Activated CD4-positive, alpha-beta T cell treated with anti-CD3 and anti-CD28 coated beads, Interleukin-10, Interleukin-2, amounts not matched to agents 100 ng/mL and 50 ng/mL, durations not matched to agents 16 hours and 8 hours (primary cell): ENCODE measurements at places on chromosomes 7 and 10.

DNA sequence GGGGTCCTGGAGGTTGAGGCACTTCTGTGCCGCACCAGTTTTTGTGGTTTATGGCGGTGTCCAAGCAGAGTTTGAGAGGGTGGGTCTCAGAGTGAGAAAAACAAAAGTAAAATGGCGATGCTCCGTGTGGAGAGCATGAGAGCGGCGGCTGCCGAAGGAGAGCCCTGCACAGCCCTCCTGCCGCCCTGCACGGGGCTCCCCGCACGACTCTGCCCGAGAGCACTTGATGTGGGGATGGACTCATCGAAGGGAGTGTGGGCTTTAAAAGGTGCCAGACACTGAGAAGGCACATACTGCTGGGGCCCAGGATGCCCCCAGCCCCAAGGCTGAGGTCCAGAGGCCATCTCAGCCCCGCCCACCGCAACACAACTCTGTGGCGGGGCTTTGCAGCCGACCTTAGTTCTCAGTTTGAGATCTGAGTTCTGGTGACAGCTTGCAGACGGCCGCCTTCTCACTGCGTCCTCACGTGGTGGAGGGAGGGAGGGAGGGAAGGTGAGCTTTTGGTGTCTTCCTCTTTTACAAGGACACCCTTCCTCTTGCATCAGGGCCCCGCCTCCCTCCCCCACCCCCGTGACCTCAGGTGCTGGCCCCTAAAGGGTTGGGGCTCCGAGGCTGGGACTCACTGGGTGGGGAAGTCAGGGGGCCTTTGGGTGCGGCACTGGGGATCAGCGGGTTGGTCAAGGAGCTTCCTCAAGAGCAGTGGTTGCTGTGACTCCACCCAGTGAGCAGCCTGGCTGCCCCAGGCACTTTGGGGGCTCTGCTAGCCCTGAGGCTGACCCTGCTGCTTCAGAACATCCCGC lies 69.1 kb downstream of the NKX6-2 start:
- DNase-seq, result no peak

GRCh38 chr7:135215180-135215579 lies 3.9 kb upstream of the WDR91 start:
- DNase-seq, result no peak

DNA sequence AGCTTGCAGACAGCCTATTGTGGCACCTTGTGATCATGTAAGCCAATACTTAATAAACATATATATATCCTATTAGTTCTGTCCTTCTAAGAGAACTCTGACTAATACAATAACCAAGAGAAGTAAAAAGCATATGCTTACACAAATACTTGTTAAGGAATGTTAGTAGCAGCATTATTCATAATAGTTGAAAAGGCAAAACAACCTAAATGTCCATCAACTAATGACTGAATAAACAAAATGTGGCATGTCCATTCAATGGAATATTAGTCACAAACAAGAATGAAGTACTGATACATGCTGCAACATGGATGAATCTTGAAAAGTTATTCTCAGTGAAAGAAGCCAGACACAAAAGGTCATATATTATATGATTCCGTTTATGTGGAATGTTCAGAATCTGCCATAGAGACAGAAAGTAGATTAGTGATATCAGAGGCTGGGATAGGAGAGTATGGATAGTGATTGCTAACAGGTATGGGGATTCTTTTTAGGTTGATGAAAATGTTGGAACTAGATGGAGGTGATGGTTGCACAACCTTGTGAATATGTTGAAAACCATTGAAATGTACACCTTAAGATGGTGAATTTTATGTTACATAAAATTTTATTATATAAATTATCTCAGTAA lies 112.5 kb upstream of the UNC5B start:
- DNase-seq, result no peak

- no peak for DNase-seq
These were observed 44.9 kb downstream of the DLG5 start for GRCh38 chr10:77881636-77882035.

GRCh38 chr10:73054286-73054685 lies 42.4 kb downstream of the P4HA1 start:
- no peak for DNase-seq

DNA sequence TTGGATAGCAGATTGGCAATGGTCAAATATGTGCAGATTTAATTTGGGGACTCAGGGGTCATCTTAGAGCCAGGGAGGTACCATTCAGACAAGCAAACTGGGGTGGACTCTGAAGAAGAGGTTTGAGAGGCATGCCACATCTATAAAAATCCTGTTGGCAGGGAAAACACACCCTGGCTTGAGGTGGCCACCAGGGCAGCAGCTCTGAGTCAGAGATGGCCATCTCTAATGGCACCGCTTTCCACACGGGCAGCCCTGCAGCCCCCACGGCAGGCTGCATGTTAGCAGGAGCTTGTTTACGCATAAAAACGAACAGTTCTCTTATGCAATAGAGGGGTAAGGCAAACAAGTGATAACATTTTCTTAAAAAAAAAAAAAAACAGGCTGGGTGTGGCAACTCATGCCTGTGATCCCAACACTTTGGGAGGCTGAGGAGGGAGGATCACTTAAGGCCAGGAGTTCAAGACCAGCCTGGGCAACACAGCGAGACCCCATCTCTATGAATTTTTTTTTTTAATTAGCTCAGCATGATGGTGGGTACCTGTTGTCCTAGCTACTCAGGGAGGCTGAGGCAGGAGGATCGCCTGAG lies 14.9 kb downstream of the DLG5 start:
- DNase-seq, result no peak

- DNase-seq, result no peak
These were observed 38.1 kb downstream of the COL1A2 start for GRCh38 chr7:94432817-94433216.

DNA sequence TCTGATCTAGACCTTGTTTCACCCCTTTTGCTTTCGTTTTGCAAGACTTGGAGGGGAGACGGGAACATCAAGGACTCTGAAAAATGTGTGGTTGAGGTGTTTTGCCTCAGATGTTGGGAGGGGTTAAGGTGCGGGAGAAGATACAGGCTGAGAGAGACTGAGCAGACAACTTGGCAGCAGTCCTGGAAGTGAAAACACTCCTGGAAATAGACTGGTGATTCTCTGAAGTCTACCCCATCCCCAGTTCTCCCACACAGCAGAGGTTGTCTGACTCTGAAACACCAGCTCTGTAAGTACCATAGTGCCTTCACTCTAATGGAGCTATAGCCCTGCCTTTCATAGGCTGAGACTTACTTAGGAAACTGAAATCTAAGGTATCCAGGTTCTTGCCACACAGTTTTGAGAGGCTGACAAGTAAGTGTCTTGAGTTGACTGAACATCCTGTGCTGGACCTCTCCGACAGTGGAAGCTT lies 152.5 kb downstream of the PPP1R9A start:
- no peak for DNase-seq

DNA sequence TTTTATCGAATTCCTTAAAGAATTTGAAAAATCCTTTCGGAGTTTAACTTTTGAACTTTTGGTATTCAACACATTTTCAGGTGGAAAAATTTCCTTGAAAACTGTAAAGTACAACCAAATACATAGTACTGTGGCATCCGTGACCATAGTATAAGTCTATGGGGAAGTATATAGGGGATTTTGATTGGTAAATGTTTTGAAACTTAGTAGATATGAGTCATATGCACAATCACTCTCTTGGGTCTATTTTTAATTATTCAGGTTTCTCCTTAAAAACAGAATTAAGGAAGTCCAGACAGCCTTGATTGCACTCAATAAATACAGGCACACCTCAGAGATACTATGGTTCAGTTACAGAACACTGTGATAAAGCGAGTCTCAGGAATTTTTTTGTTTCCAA lies 64.2 kb downstream of the AVL9 start:
- DNase-seq, result no peak

DNA sequence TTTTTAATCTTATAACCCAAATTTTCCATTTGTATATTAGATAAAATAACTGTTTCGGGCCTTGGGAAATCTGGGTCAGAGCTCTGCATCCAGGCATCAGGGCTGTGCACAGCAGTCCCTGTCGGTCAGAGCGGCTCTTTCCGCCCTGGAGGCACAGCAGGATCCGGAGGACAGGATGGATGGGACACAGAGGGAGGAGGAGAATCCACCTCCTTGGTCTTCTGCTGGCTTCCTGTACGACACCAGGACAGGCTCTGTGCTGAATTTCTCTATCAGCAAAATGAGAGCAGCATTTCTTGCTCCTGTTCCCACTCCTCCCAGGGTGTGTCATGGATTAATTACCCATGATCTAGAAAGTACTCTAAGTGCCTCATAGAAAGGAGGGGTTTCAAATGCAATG lies 254.9 kb downstream of the SKAP2 start:
- DNase-seq, result no peak

DNA sequence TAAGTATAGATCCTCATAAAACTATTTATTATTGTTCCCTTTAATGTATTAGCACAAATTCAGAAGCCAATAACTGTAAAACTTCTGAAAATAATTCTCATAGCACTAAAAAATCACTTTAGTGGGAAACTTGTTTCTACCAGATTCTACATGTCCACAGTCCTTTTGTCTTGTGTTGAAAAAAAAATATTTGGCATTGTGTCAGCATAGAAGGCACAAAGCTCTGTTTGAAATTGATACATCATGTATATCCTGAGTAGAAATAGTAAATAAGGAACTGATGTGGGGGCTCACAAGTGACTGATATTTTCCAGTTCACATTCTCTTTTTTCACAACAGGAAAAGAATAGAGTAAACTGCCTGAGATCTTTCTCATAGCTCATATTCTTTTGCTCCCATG lies 134.6 kb downstream of the GRM3 start:
- DNase-seq, result no peak
